ENCODE measurements at places on chromosomes 11 and 22.

DNA sequence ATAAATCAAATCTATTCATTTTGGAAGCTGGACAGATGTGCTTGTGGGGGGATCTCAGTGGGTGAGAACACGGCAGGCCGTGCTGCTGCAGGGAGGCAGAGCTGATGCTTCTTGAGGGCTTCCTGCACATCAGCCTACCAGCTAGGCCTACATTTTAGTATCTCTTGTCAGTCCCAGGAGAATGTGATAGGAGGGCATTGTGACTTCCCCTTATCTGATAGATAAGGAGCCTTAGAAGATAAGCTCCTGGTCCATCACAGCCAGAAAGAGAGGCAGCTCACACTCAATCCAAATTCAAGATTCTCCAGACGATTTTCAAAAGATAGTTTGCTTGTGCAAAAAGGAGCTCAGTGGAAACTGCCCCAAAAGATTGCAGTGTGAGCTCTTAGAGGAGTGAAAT, 89.0 kb downstream of the SHANK2 start:
- no peak for DNase-seq

GRCh38 chr11:20672575-20672974, 3.2 kb downstream of the NELL1 start:
- no peak for DNase-seq

DNA sequence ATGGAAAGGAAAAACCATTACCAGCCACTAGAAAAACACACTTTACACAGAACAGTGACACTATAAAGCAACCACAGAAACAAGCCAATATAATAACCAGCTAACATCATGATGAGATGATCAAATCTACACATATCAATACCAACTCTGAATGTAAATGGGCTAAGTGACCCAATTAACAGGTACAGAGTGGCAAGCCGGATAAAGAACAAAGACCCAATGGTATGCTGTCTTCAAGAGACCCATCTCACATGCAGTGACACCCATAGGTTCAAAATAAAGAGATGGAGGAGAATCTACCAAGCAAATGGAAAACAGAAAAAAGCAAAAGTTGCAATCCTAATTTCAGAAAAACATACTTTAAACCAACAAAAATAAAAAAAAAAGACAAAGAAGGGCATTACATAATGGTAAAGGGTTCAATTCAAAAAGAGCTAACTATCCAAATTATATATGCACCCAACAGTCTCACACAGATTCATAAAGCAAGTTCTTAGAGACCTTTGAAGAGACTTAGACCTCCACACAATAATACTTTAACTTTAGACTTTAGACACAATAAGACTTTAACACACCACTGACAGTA, 160.3 kb upstream of the TMEM45B start:
- no peak for DNase-seq

GRCh38 chr11:107623183-107623582, 32.2 kb downstream of the ELMOD1 start:
- no peak for DNase-seq

GRCh38 chr22:36613958-36614357, 85.0 kb upstream of the EIF3D start:
- no peak for DNase-seq

GRCh38 chr22:40108396-40108795, 69.3 kb upstream of the TNRC6B start:
- no peak for DNase-seq

- DNase-seq: no peak
Measured at GRCh38 chr11:113729456-113729855, 23.3 kb upstream of the TMPRSS5 start.

DNA sequence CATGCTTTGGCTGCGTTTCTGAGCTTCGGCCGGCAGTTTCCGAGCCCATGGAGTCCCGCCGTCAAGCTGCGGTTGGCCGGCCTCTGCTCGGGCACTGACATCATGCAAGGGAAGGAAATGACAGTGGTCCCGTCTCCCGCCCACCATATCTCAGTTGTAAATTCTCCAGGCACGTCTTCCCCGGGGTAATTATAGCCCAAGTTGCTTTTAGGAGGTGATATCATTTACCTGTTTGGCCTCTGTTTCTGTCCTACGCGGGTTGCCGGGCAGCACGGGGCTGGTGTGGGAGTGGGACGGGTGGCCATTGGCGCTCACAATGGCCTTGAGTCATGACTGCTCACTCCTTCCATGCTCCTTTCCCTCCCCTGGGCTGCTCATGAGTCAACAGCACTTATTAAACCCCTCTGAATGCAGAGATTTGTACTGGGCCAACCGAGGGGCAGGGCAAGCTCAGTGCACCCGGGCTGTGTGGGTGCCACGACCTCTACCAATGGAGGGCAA, 4.2 kb upstream of the ANO1 start:
- DNase-seq: no peak

DNA sequence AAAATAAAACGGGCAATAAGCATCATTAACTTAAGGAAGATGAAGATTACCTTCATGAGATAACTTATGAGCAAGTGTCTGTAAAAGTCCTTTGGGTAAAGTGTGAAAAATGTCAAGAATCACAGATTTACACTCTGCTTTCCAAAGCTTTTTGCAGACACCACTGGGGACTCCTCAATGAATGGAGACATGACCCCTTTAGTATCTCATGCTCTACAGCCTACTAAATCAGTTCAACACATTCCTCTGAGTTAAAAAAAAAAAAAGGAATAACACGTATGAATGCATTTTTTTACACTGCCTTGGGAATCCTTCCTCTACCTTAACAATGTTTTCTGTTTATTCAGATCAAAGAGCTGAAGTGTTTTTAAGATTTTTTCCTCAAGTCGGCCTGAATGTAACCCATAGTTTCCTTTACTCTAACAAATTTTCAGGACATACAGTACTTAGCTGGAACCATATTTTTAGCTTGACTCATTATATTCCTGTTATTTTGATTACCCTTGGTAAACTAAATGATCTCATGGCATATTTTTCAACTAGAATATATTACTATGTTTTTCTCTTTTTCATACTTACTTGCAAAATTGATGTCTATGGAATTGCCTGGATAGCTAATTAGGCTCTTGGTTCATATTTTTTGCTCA, 25.9 kb upstream of the RAB30 start:
- DNase-seq: no peak

DNA sequence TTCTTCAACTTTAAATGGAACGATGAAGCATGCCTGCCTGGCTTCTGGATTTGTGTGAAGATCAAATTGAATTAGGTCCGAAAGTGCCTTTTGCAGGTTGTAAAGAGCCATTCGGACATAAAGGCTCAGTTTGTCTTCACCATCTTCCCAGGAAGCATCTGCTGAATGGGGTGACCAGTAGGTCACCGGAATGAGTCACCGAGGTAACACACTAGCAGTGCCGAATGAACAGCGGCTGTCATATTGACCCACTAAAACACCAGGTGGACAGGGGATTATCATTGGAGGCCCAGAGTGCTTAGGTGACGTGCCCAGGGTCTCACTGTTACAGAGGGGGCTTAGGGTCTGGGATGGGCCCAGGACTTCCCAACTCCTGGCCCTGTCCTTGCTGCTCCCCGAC, 43.1 kb upstream of the MYH9 start:
- no peak for DNase-seq

- no peak for DNase-seq
Measured at GRCh38 chr11:18088966-18089365, 16.9 kb downstream of the SAAL1 start.

GRCh38 chr11:75152090-75152489, 1.2 kb downstream of the SLCO2B1 start:
- DNase-seq: no peak

- DNase-seq: no peak
Measured at GRCh38 chr11:47415949-47416472, 7.6 kb downstream of the SLC39A13 start.

DNA sequence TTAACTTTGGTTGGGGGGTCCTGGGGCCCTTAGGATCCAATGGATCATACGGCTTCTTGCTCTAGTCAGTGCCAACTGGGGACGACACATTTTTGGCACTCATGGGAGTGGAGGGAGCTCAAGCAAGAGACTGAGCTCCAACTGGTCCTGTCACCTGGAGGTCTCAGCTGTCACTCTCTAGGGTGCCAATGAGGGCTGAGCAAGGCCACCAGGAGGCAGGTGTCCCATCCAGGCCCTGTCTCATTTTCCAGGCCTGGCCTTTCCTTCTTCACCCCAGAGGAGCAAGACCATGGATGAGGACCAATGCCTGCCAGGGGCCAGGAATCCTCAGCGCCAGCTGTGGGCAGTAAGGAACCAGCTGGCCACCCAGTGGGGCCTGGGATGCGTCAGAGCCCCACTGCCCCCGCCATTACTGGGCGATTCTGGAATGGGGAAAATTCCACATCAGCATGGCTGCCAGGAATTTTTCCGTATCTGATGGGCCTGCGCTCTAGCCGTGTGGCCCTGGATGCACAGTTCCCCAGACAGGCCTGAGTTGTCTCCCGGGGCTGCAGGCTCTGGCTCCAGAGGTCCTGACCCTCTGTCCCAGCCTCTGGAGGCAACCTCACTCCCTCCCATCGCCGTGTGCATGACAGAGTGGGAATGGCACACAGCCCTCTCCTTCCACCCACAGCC, 669 bp upstream of the GAL3ST1 start:
- no peak for DNase-seq
